ENCODE measurements at places on chromosomes 1 and 21.

- peak; percentile 85 for DNase-seq
These were observed 5.3 kb upstream of the TUFT1 start for GRCh38 chr1:151534662-151535278.

GRCh38 chr1:240956020-240956419, 344.1 kb upstream of the GREM2 start:
- DNase-seq = no peak

GRCh38 chr1:23431431-23431830, 6.9 kb upstream of the TCEA3 start:
- no peak for DNase-seq

DNA sequence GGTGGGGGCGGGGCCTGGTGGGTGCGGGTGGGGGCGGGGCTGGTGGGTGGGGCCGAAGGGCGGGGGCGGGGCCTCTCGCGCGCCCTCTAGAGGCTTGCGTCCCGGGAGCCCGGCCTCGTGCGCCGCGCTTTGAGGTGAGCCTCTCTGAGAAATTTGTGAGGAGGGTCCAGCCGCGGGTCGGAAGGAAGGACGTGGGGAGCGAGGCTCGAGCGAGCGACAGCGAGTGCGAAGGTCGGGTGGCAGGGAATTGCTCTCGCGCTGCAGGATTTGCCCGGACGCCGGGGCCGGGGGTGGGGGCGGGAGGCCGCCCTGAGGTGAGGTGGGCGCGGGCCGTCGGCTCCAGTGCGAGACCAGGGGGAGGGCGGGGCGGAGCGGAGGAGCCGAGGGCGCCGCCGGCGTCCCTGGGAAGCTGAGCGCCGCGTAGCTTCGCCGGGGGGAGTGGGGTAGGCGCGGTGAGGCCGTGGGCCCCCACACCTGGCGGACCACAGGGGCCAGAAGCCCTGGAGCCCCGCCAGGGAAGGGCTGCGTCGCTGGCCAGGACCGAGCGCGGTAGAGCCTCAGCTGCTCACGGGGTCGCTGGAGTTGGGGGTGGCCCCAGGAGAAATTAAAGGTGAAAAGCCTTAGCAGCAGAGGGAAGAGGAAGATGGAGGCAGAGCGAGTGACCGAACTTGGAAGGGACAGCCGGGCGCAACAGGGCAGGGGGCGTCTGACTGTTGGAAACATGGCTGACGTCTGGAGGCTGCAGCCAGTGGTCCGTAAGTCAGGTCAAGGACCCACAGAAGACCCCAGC, 754 bp upstream of the LSS start:
- no peak for DNase-seq

- DNase-seq = no peak
These were observed 76.5 kb downstream of the DHRS3 start for GRCh38 chr1:12541274-12542137.

DNA sequence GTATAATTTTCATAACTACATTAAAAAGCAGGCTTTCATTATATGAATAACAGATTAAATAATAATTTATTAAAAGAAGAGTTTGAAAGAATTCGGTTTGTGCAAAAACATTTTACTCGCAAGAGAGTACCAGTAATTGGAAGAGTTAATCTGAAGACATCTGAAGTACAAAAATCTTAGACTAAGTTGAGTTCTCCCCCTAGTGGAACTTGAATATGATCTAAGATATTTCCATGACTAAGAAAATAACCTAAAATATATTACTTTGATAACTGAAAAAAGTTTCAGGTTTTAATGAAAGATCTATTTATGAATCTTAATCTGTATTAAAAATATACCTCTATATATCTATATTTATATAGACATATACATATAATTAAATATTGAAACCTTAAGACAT, 112.5 kb upstream of the GFI1 start:
- DNase-seq = peak; percentile 32

DNA sequence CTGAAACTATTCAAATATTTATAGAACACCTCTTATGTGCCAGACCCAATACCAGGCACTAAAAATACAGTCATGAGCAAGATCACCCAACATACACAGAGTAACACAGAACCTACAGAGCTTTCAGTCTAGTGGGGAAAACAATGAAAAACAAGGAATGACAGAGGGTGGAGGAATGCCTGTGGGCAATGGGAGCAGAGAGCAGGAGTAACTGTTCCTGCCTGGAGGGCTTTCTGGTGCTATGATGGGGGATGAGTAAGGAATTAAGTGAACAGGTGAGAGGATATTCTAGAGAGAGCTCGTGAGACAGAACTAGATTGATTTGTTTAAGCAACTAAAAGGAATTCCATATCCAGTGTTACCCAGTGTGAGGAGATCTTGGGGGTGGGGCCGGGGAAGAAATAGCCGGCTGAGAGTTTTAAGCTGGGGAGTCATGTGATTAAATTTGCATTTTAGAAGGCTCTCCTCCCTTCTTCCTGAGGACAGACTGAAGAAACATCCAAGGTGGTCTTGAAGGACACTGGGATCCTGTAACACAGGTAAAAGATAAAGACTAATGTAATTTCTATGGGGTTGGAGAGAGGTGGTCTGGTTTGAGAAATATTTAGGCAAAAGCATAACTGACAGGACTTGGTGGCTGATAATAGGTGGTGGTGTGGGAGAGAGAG, 2.1 kb upstream of the CD53 start:
- no peak for DNase-seq

GRCh38 chr1:101002551-101002950, 23.0 kb downstream of the DPH5 start:
- no peak for DNase-seq

DNA sequence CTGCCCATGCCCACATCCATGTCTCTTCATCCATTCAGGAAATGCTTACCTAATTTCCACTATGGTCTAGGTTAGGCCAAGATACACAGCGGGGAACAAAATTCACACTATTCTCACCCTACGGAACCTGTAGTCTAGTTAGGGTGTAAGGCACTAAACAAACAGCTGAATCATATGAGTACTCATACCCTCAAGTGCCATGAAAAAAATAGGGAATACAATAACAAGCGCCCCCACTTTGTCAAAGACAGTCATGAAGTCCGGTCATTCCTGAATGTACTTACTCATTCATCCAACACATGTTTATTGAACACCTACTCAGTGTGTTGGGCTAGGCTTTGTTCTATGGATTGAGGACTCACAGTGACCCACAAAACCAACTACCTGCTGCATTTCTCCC, 6.2 kb upstream of the FYB2 start:
- DNase-seq = no peak

- DNase-seq = no peak
These were observed 37.0 kb downstream of the ZBTB8B start for GRCh38 chr1:32501865-32502264.

DNA sequence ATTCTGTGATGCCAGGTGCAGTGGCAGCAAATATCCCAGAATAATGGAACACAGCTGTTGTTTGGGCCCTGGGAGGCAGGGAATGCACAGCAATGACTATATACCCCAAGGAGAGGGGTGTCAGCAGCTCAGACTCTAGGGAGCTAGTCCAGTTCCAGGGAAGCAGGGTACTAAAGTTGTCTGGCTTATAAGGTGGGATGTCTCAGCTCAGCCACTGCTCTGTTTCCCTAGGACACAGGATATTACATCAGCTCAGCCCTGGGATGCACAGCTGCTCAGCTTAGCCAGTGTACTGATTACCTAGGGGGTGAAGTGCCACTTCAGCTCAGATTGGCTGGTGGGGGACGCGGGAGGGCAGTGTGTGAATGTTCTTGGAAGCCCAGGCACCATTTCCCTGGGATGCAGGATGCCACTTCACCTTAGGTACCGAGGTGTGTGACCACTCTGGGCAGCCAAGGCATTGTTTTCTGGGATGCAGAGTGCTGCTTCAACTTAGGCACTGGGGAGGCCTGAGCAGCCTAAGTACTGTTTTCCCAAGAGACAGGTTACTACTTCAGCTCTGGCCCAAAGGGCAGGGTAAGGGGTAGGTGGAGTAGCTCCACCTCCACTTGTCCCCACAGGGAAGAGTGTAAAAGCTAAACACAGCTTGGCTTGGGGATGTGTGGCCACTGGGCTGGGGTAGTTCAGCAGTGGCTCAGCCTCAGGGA, 59.4 kb downstream of the DIPK1A start:
- no peak for DNase-seq

DNA sequence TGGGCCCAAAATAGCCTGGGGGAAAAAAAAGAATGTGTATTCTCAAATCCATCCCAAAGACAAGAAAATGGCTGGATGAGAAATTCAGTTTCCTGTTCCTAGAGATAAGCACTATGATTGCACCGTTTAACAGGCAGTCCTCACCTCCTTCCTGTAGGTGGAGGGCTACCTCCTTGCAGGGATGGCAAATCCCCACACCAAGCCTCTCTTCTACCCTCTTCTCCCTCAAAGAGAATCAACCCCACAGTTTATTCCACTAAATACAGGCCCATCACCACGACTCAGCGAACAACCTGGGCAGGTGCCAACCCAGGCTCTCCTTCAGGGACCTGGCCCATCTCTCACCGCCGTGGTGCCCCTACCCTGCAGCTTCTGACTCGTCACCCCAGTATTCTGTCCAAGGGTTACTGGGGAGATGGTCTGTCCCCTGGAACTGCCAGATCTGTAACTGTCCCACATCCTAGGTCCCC, 3.4 kb upstream of the CHD5 start:
- DNase-seq = no peak

DNA sequence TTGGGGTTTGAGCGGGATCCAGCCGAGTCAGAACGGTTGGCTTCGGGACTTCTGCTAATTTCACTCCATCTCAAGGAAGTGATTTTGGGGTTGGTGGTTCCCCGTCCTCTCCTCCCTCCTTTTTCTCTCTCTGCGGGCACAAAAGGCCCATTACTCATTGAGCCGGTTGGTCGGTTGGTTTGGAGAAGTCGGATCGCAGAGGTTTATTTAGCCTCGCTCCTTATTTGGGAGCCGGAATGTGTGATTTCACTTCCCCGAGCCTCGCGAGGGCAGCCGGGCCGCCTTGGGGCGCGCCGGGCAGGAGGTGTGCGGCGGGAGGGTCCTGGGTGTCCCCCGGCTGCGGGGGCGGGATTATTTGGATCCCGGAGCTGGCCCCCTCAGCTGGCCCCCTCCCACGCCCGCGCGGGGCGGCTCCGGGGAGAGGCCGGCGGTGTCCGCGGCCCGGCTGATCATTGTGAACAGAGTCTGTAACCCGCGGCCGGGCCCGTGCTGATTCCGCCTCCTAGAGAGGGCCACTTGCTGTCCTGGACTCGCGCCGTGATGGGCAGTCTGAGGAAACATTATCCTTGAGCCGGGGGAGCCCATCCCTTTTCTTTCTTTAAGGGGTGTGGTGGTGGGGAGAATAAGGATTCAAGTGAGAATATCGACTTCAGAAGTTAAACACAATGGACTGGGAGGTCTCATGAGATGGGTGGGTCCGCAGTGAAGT, 1.2 kb downstream of the MAPKAPK2 start:
- peak; percentile 61 for DNase-seq

DNA sequence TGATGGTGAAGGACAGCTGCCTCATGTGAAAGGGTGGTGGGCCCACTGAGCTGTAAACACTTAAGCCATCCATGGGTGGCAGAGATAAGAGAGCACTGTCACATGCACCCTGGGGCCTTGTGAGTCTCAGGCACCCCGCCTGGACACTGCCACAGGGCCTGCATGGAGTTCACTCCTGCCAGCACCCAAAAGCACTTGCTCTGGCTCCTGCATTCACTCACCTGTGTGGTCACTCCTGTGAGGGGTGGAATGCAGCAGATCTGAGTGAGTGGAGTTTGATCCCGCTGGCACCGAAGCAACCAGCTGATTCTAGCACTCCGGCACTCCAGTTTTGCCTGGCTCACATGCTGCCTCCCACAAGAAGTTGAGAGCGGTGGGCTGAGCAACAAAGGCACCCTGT, 1142.1 kb upstream of the PRMT6 start:
- DNase-seq = no peak

DNA sequence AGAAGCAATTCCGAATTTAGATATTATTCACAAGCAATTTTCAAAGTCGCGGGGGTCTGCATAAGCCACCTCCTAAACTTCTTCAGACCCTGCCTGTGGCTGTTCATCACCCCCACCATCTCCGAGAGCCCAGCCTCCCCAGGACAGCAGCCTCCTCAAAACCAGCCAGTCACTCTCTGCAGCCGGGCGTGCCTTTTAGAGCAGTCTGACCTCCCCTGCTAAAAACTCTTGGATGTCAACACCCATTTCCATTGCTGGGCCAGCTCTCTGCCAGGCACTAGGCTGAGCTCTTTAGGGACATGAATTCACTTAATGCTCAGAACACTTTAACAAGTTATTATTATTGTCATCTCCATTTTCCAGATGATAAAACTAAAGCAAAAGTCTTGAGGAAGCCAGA, 11.7 kb downstream of the ADPRS start:
- no peak for DNase-seq

DNA sequence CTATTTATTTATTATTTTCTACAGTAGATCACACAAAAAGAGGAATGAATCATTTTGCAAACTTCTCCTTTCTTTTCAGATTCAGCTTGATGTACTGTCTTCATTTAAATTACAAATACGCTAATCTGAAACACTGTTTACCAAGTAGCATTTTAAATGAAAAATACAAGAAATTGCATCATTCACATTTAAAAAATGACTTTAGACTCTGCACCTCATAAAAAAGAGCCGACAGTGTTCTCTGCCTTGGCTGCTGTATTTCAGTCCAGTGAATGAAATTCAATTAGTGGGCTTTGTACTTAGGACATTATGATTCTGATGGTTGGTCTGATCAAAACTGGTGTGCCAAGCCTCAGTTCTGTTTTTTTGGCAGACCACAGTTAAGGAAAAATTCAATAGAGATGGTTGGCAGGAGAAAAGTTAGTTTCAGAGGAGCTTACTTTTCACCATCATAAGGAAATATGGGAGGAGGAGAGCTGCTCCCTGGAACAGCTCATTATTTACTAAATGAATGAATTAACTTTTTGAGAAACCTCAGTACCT, 222.4 kb upstream of the ESRRG start:
- DNase-seq = no peak
